Cardiac fibroblast (primary cell): ENCODE measurements at places on chromosomes 16 and 17.

DNA sequence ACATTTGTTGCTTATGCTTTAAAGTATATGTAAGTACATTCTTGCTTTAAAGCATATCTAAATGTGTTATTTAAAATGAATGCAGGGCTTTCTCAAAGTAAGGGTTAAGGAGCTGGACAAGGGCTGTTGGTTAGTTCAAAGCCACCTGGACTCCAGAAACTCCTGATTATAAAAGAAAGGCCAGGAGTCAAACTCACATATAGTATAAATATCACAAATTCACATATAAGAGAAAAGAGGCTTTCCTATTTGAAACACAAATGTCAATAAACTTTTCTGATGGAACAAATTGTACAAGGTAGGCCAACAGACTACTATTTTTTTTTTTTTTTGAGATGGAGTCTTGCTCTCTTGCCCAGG lies 84.5 kb upstream of the CORO6 start:
- no peak for DNase-seq

GRCh38 chr17:13212860-13213259 lies 195.0 kb upstream of the ELAC2 start:
- no peak for DNase-seq

DNA sequence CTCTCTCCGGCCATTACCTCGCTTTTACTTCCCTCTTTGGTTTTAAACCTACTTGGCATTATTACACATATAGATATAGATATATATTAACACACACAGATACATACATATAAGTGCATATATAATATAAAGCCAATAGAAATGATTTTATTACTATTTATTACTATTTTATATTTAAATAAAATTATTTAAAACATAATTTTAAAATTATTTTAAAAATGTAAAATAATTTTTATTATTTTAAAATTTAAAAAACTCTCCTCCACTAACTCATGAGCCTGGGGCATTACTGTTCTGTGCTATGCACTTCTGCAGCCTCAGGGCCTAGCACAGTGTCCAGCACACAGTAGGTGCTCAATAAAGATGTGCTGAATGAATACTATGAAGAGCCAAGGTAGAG lies 200.9 kb downstream of the SLC39A11 start:
- no peak for DNase-seq

GRCh38 chr16:70711211-70712031 lies 25.6 kb upstream of the MTSS2 start:
- DNase-seq: no peak

DNA sequence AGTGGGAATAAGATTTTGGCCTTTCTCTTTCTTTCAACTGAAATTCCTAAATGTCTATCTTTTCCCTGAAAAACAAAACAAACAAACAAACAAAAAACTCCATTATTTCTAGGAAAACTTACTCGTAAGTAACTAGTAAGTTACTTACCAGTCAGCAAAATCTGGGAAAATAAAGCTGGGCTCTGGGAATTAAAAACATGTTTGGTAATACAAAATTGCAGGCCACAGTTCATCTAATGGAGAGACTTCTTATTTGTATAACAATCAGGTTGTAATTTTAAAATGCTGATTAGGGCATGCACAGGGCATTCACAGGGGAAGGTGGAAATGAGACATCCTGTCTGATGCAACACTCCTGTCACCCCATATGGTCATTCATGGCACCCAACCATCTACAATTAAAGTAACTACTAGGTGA lies 3.8 kb upstream of the WIPI1 start:
- no peak for DNase-seq

GRCh38 chr17:30947796-30948195 lies 23.0 kb upstream of the RNF135 start:
- DNase-seq: no peak

DNA sequence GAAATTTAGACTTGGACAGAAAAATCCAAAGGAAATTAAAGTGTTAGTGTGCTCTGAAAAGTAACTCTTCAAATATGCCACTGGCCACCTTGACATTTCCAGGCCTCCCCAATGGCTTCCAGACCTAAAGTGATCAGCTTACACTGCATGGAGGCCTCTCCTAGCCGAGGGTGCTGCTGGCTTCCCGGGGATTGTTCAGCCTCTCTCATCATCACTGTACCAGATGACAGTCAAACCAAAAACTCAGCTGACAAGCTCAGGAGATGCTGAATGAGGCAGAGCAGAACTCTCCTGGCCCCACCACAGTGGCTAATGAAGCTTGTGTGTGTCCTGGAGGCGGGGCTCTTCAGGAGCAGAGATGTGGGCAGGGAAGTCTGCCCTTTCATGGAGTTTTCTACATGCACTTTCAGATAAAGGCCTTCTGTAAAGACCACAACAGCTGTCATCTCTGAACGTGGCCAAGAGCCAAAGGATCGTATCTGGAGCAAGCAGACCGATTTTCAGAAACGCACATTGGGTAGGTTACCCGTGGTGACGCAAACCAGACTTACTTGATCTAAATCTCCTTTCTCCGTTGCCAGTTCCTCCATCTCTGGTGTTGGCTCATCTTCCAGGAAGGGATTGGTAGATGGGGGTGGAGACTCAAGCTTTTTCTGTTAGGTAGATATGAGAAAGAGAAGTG lies 113.3 kb downstream of the VPS53 start:
- peak; percentile 77 for DNase-seq

GRCh38 chr17:148757-149156 lies 11.4 kb downstream of the SCGB1C2 start:
- no peak for DNase-seq

DNA sequence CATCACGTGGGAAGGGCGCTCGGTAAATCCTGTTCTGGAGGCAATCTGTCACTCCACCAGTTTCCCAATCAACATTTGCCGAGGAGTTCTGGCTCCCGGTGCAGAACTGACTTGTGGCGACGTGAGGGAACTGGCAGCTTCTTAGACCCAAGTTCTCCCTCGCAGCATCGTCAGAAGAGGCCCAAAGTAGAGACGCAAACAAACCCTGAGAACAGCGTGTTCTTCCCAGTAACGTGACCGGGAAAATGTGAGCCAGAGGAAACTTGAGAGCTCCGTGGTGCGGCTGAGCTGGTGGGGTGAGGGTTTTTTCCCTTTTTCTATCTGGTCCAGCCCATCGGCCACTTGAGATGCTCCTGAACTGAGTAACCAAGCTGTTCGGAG lies 158.9 kb upstream of the CACNG5 start:
- DNase-seq: peak; percentile 19

- DNase-seq: peak; percentile 18
These were observed 21.9 kb downstream of the C16orf95 start for GRCh38 chr16:87295259-87295658.

DNA sequence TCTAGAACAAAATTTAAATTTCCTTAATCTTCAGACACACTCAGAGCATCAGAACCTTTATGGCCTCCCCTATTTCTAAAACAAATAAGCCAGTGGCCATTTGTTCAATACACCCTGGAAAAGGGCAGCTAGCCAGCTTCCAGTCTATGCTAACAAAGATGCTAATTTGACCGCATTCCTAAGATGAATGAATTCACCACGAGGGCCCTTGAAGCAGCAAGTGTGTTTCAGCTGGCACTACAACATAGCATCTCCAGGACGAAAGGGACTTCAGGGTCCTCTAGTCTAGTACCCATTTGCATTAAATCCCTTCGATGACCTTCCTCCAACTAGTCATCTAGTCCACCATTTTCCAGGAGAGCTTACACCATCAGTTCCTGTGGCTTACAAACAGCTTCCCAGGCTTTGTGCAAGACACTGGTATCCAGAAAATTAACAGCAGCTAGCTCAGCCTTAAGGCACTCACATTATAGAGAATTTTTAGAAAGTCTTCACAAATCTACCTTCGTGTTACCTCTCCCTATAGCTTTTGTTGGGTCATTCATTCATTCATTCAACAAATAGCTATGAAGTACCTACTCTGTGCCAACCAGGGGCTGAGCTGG lies 10.9 kb downstream of the KRT37 start:
- no peak for DNase-seq

- DNase-seq: no peak
These were observed 297.7 kb downstream of the SEC14L1 start for GRCh38 chr17:77438241-77439188.

DNA sequence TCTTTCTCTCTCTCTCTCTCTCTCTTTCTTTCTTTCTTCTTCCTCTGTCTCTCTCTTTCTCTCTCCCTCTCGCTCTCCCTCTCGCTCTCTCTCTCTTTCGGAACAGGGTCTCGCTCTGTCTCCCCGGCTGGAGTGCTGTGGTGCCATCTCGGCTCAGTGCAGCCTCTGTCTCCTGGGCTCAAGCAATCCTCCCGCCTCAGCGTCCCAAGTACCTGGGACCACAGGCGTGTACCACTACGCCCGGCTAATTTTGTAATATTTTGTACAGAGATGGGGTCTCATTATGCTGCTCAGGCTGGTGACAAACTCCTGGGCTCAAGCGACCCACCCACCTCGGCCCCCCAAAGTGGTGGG lies 12.7 kb upstream of the KLHDC4 start:
- DNase-seq: no peak
